ENCODE measurements at places on chromosomes 2 and 18.
A peak's percentile ranks its signal among the peaks of the same experiment; 100 is the strongest.

GRCh38 chr2:28583899-28584553, 88.2 kb downstream of the PLB1 start:
- DNase-seq: no peak

DNA sequence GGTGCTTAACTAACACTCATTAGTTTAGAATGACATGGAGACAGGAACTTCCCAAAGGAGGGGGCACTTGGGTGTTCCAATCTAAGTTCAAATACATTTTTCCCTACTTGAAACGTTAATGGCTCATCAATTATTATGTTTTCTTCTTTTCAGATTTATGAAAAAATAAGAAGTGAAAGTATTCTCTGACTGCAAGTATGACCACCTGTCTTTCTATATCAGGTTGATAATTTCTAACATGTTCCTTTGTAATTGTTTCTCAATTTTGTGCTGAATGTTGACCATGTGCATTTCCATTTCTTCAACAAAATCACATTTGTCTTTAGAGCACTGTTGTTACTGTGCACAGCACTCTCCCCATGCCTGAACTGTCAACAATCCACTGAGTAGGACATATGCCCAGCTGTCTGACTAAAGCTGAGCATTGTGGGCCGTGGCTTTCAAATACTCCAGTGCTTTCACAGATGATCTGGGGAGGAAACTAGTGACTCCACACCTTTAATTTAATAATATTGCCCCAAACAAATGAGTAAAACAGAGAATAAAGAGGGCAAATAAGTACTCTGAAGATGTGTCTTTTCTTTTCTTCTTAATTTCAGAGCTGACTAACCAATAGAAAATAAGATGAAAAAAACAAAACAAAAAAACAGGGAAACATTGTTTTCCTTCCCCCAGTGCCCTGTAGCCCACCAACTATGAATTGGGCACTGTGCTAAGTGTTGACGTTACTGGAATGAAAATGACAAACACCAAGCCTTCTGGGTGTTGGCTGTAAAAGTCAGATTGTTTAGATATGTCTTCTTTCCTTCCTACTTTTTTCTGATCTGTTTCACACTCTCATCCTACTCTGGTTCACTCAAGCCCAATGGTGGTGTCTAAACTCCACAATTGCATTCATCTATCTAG, 16.0 kb downstream of the LANCL1 start:
- DNase-seq: no peak

GRCh38 chr2:190413421-190413820, 5.3 kb downstream of the MFSD6 start:
- DNase-seq: peak; percentile 78

GRCh38 chr2:6864231-6864754, 1.4 kb downstream of the CMPK2 start:
- DNase-seq: no peak

- no peak for DNase-seq
Observed at GRCh38 chr18:54557958-54558357, 33.1 kb upstream of the DYNAP start.

GRCh38 chr18:54378057-54378456, 20.4 kb downstream of the C18orf54 start:
- DNase-seq: no peak

DNA sequence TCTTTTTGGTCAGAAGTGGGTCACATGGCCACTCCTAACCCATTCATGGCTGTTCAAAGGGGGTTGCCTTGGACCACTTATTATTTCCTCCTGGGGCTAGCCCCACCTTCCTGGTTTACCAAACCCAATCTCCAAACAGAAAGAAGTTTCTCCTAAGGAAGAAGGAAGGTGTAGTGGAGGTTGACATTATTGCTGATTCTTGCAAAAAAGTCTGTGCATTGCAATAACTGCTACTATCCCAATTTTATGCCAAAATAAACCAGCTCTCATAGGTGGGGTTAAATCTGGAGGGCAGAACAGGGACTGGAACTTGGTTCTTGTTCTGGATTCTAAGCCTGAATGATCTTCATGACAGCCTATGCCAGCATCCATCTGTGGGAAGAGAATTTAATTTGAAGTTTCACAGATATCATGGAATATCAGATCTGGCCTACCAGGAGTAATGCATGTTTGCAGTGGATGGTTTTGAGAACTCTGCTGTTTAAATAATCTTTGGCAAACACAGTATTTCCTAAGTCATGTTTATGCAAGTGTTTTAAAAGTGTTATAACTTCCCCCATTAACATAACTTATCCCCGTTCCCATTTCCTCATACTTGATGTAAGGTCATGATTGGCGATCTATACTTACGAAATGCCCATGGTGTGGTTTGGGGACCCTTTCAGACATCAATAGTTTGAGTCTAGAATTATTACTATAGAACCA, 11.9 kb downstream of the ANXA4 start:
- DNase-seq: no peak

DNA sequence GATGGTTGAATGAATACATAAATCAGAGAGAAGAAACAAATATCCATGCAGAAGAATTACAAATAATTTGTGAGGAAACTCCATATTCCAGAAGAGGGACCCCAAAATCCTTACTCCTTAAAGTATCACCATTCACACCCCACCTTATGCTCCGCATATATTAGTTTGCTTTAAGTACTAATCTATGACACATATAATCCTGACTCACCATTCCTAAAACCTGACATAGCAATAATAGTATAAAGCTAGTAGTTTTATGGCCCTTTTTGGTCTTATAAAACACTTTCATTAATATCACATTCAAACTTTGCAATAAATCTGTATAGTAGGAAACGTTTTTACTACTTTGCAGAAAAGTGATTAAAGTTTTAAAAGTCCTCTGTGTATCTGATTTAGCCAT, 719.0 kb upstream of the SLC39A10 start:
- no peak for DNase-seq

DNA sequence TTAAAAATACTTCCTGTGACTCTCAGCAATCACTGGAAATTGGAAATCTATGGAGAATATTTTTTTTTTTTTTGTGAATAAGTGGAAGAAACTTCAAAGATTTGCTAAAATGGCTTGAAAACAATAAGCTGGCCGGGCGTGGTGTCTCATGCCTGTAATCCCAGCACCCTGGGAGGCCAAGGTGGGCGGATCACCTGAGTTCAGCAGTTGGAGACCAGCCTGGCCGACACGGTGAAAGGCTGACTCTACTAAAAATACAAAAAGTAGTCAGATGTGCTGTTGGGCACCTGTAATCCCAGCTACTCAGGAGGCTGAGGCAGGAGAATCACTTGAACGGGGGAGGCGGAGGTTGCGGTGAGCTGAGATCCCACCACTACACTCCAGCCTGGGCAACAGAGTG, 155.5 kb upstream of the CAVIN2 start:
- no peak for DNase-seq

DNA sequence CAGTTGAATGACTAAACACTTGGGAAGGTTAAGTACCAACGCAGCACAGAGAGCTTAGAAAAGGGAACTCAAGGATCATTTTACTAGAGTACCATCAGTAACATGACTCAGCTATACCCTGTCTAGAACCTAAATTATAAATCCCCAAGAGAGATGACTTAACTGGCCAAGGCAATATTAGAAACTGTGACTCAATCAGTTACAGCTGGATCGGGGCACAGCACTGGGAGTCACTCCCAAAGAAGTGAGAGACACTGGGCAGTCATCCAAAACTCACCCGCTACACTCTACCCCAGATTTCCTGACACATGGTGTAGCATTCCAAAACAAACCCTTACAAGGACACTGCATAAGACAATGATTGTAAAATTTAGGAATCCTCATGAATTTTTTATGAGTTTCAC, 17.7 kb downstream of the IWS1 start:
- DNase-seq: peak; percentile 30

DNA sequence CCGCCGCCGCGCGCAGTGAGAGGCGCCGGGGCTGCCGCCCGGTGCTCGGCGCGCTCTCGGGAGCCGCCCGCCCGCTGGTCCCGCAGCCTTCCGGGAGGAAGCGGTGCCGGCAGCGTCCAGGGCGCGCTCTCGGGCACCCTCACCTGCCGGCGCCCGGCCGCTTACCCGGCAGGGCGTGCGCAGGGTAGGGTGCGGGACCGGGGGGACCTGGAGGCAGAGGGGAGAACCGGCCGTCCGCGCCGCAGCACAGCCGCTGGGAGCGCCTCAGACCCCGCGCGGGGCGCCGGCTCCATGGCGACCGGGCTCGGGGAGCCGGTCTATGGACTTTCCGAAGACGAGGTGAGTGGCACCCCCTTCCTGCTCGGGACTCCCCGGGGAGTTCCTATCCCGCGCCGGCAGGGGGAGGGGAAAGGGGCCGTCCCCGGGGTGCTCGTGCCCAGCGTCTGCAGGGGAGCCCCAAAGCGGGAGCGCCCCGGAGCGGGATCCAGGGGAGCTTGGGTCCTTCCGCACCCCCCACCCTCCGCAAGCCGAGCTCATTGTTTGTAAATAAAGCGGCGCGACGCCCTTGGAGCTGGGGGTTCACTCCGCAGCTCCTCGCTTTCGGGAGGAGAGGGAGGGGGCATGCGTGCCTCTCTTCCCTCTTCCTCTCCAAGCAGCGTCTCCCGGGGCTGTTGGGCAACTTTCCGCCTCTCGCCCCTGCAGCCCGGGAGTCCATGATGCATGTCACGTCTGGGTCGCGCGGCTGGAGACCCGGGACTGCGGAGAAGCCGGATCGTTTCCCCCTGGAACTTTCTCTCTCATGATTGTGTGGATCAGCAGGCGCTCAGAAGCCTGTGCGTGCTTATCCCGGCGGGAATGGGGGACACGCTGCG, 580 bp downstream of the NEDD4L start:
- peak; percentile 67 for DNase-seq

DNA sequence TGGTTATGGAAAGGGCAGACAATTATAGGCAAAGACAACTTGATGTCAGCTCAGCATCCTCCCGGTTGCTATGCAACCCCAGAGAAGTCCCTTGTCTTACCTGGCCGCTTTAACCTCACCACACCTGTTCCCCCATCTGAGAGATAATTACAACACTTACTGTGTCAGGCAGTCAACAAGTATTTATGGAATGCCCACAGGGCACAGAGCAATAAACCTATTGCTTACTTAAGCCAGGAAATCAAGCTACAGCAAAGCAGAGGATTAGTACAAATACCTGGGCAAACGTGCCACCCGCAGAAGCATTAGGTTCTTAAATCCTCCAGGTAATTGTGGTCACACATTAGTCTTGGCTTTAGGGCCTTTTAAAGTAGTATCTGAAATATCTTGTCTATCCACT, 320.4 kb upstream of the REV1 start:
- peak; percentile 73 for DNase-seq

DNA sequence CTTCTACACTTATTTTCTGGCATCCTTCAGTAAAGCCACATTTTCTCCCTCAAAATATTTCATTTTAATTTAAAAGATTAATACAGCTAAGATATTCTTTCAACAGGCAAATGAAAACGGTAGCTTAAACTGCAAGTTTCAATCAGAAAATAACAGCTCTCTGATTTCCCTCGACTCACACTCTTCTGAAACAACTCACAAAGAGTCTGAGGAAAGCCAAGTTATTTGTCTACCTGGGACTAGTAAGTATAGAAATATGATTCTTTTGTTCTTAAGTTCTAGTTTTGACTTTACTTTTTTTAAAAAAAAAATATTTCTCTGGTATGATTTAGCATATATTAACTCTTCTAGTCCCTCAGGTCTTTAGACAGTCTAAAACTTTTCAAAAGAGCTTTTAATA, 27.2 kb downstream of the CEP192 start:
- DNase-seq: no peak

DNA sequence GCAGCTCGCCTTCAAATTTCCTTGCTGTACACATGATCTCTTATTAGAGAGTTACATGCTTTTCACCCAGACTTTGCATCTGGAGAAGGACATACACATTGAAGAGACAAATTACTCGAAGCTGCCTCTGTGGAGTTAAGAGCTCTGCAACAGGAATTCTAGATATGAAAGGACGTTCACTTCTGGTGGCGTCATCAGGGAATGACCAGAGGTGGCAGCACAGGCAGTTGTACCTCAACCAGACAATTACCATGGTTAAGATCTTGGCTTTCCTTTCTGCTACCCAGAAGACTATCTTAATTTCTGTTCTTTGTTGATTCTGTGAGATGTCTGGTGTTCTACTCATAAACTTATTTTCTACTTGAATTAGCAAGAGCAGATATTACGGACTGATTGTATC, 39.1 kb upstream of the MC4R start:
- no peak for DNase-seq

DNA sequence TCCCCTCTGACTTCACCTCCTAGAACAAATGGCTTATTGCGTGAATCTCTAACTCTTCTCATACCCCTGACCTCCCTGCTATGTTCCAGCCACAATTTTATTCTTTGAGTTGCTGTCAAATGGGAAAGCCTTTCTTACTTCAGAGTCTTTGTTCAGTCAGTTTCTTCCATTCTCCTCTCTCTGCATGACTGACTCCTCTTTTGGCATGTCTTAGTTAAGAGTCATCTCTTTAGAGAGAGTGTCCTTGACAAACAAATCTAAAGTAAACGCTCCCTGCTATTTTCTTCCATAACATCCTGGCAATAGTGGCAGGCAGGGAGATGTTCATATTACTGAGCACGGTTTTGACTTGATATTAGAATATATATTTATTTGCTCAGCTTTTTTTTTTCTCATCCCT, 170.7 kb upstream of the ERBB4 start:
- no peak for DNase-seq

DNA sequence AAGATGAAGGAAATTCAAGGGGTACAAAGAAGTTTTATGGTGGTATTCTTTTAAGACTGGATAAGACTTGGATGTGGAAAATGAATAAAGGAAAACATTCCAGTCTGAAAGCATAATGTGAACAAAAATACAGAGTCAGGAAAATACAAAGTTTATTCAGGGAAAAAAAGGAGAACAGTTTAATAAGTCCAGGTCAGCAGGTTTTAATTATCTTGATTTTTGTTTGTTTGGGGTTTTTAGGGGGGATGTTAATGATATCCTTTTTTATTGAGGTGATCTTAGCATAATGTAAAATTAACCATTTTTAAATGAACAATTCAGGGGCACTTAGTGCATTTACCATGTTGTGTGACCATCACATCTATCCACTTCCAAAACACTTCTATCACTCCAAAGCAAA, 80.6 kb downstream of the NBAS start:
- no peak for DNase-seq

DNA sequence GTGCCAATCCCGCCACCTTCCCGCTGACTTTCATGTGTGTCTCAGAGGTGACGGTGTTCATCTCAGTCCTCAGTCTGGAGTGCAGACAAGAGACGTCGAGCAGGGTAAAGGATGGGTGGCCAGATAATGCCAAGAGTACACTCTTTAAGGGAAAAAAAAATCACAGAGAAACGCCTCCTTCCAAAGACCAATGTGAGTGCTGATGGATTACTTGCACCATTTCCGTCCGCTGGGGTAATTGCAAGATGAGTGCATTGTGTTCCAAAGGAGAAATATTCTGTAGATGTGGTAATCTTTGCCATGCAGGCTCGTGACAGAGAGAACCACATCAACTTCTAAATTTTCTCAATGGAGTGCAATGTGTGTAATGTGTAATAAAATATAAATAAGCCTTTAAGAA, 81.0 kb downstream of the KLHL29 start:
- DNase-seq: no peak

GRCh38 chr2:23953625-23954024, 13.4 kb downstream of the UBXN2A start:
- DNase-seq: no peak

- DNase-seq: no peak
Observed at GRCh38 chr2:206804326-206804725, 38.9 kb downstream of the FASTKD2 start.

GRCh38 chr2:42823744-42824453, 31.5 kb upstream of the HAAO start:
- DNase-seq: no peak

GRCh38 chr2:61426267-61426897, 44.5 kb downstream of the USP34 start:
- no peak for DNase-seq

GRCh38 chr2:68939962-68940361, 12.7 kb downstream of the GKN2 start:
- DNase-seq: no peak

GRCh38 chr2:216911008-216911407, 51.1 kb upstream of the TNP1 start:
- no peak for DNase-seq
